ENCODE measurements at places on chromosomes 5 and 9. TPM values are rescaled to one million over a fixed set of nuclear protein-coding genes. Genes with fewer than 3 reads are reported as not detected.
A peak's percentile ranks its signal among the peaks of the same experiment; 100 is the strongest.

DNA sequence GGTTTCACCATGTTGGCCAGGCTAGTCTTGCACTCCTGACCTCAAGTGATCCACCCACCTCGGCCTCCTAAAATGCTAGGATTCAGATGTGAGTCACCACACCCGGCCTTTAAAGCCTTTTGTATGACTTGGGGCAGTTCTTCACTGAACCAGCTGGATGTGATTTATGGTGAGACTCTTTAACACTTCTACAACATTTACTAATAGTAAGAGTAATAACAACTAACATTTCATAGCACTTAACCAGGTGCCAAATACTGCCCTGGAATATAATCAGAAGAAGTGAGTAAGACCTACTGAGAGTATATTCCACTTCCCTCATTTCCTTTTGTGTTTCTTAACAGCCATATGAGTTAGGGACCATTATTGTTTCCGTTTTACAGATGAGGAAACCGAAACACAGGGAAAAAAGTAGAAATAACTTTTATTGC lies 10.0 kb downstream of the ZSWIM6 start:
- DNase-seq = no peak

- peak; percentile 50 for DNase-seq
These were observed 34.0 kb upstream of the PPP1R2B start for GRCh38 chr5:156815988-156816599.

DNA sequence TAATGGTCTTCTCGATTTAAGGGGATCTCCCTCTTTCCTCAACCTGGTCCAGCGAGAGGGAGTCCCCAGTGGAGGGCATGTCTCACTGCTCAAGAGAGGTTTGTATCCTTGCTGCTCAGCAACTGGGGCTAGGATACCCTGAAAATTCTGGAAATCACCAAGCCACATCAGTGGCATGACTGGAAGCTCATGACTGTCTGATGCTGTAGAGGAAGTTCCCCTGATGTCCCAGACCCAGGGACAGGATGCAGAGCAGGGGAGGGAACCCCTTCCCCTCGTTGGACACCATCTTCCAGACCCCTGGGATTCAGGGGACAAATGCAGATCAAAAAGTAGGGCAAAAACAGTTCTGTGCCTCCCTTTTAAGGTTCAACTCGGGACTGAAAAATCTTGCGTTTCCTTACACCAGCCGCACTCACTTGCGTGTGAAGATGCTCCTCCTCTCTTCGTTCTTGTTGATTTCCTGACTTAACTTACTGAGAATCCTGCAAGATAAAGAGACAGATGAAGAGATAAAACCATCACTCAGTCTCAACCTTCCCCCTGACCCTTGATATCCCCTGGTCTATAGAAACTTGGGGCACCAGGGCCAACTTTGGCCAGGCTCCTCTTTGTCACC lies 22.1 kb downstream of the LCP2 start:
- DNase-seq = no peak

DNA sequence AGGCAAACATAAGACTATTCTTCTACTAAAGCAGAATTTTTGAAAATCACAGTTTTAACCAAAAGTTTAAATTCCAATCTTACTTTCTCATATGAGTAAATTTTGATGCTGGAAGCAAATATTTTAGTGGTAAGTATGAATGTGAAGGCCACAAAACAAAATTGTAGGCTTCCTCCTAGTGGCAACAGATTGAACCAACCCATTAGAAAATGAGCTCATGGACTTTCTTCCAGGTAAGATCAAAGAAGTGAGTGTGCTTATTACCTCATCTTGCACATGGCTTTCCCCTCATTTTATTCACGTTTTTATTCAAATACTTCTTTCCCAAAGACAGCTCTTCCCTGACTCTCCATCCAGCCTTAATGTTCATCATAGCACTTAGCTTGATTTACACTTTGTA lies 16.5 kb upstream of the RLN2 start:
- DNase-seq = peak; percentile 6

DNA sequence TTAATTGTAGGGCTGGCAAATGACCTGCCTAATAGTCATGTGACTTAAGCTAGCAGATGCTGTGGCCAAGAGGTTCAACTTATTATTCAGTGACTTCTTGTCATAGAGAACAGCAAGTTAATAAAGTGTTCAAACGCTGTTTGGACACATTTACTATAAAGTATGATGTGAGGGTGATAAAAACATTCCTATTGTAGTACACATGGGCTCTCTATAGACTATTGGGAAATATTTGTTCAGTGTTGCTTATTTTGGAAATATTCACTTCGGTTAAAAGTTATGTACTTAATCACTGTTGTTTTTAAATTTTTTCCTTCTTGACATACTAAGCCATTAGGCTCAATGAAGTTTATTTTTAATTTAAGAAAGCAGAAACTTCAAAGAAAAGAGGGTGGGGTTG lies 345.0 kb downstream of the NNT start:
- no peak for DNase-seq

DNA sequence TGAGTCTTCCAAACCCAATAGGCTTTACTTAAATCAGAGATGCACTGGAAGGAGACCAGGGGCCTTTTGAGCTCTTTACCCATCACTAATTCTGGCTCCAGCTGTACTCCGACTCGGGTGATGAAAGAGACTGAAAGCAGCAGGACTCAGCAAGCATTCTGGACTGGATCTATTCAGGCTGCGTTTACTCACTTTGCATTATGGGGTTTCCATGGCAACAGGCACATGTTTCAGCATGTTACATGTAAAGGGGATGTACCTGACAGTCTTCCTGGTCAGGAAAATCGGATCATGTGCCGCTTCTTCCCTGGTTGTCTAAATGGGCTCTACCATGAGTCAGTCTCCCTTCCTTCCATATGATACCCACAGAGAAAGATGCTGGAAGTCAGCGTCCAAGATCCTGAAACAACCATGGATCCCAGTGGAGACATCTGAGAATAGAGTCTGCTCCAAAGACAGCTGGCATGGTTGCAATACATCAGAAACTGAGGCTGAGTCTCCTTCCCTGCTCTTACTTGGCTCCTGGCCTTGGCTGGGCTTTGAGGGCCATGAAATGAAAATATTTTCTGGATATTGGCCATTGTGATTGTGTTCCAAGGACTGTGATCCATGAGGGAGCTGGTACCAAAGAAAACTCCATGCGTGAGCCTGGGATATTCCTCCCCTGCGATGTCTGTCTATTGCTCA lies 102.5 kb upstream of the TNC start:
- no peak for DNase-seq

GRCh38 chr5:125100342-125100741 lies 353.9 kb upstream of the ZNF608 start:
- no peak for DNase-seq

GRCh38 chr9:77649109-77649812 lies 1.1 kb upstream of the GNA14 start:
- peak; percentile 32 for DNase-seq

DNA sequence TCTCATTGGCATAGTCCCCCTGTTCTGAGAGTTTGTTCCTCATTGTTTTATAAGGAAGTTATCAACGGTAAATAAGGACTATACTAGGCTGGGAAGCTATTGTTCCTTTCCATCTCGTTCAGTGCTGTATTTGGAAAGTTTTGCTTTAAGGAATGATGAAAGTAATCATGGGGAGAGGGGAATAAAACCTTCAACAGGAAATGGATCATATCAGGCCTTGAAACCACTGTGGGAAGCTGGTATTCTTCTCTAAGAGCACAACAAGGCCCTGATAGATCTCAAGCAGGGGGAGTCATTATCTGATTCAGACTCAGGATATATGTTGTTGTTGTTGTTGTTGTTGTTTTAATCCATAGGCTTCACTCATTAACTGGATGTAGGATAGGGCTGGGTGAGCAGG lies 474.5 kb downstream of the ENC1 start:
- DNase-seq = no peak

- DNase-seq = no peak
These were observed 122.7 kb downstream of the WNK2 start for GRCh38 chr9:93306579-93307091.

DNA sequence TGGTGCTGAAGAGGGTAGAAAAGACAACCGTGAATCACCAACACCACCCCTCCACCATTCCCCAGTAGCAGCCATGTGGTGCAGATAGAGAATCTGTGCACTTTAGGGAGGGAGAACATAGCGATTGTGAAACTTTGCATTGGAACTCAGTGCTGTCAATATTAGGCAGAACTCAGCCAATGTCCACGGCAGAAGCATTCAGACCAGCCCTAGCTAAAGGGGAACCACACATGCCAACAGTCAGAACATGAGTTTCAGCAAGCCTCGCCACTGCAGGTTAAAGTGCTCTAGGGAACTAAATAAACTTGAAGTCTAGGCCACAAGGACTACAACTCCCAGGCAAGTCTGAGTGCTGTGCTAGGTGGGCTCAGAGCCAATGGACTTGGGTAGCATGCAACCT lies 38.5 kb upstream of the DEPDC1B start:
- no peak for DNase-seq

DNA sequence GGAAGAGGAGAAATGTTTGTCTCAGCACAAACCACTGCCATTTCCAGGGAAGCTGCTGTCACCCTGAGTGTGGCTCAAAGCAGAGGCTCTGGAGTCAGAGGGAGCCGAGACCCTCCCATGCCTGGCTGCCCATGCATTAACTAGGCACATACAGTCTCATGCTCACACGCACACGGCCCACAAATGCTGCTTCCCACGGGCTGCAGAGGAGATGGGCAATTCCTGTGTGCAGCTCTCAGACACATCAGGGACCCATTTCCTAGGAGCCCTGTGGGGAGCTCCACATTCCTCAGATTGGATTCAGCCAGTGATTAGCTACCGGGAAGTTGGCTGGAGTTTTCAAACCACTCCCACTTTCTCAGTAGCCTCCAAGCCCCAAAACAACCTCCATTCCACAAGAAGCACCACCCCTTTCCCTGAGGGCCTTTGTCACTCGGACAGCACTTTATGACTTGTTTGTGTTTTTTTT lies 9.1 kb upstream of the PTGES start:
- no peak for DNase-seq

The SLC28A3 gene
- not detected for polyA plus RNA-seq

The IL5 gene
- polyA plus RNA-seq = not detected

The SPDL1 gene
- polyA plus RNA-seq = 116 TPM
